ENCODE measurements at places on chromosomes 5 and 9.
A peak's percentile ranks its signal among the peaks of the same experiment; 100 is the strongest.

GRCh38 chr5:160537116-160537515 is 115.5 kb downstream of the PTTG1 start:
- no peak for DNase-seq

- no peak for DNase-seq
Observed at GRCh38 chr9:94945197-94946144, 219.0 kb downstream of the AOPEP start.

- no peak for DNase-seq
Observed at GRCh38 chr5:178577944-178578343, 12.2 kb downstream of the COL23A1 start.

DNA sequence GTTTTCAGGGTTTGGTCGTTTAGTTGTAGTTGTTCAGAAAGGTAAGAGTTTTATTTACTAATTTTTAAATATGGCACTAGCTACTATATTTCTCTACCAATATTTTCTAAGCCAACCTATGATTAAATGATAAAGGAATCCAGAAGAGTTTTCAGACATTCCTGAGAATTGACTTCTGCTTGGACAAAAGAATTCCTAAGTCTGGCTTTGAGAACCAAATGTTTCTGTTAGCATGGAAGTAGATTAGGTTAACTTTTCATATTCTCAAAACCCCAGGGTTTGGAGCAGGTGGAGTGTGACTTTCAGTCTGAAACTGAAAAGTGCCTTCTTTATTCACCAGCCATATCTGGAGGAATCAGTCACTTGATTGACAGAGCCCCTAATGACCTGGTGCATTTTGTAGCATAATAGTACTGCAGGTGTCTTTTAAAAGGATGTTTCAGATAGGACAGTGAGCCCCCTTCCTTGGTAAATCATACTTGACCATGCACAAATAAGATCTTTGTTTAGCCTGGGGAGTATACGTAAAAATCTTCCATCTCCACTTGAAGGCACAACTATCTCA is 457.0 kb upstream of the ZNF462 start:
- no peak for DNase-seq

DNA sequence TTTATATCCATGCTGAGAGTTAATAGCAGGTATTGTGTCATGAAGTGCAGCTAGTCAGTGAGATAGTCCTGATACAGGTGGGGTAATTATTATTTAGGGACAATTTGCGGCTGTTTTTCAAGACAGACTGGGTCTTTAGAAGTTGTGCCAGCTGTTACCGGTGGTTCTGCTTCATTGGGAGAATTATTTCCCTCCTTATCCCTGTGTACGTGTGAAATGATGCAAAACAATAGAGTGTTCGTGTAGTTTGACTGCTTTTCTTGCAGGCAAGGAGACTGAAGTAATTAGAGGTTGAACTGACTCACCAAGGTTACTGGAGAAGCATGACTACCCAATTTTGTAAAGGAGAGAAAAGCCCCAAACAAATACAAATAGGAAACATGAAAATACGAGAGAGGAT is 101.7 kb downstream of the ARRDC3 start:
- DNase-seq = peak; percentile 73

DNA sequence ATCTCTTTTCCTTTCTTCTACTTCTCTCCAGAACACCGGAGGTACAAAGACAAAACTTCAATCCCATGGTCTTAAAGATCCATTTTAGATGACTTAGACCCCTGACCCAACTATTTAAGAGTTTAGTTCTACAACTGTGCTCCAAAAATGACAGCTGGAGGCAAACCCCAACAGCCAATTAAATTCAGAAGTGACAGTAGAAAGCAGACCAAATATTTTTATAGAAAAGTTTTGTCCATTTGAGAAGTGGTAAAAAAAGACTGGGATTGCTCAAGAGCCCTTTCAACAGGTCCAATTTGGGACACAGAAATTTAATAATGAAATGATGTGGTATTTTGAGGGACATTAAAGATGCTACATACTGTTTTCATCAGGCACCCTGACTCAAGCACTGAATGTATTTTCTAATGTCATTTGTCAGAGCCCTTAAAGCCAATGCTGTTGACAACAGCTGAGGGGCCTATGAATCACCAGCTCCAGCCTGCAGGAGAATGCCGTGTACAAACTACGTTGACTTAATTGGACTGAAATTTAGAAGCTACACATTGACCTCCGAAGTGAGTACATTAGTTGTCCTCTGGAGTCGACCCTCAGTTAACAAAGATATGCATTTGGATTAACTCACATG is 147.5 kb upstream of the PIK3R1 start:
- DNase-seq = no peak

GRCh38 chr5:80220245-80220897 is 35.5 kb downstream of the SERINC5 start:
- DNase-seq = no peak

DNA sequence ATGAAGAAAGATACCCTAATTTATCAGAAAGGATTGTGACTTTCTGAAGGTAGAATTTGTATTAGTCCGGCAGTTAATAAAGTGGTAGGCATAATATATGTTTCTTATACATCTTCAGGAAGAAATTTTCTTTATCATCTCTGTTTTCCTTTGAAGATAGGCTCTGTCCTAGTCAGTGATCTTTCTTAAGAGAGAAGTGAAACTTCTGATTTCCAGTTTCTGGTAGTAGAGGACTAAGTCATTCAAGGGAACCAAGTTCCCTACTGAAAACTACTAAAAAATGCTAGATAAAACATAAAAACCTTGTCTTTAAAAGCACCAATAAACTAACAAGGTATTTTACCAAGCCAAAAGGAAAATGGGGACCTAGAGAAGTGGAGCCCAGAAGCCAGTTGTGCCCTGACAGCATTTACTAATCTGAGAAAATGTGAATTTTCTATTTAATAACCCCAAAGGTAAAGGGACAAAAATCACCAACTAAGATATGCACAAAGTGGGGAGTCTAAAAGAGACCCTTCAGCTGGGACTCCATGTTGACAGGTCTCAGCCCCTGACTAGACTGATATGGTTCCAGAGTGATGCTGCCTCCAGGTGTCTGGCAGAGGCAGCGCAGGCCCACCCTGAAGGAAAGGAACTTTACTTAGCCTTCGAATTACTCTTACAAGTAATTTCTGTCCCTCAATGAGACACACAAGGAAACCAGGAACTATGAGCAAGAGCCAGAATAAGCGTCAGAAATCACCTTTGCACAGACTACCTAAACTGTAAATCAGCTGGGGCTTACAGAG is 72.7 kb downstream of the FAM78A start:
- no peak for DNase-seq

GRCh38 chr5:132418881-132419280 is 49.4 kb downstream of the SLC22A5 start:
- DNase-seq = no peak

DNA sequence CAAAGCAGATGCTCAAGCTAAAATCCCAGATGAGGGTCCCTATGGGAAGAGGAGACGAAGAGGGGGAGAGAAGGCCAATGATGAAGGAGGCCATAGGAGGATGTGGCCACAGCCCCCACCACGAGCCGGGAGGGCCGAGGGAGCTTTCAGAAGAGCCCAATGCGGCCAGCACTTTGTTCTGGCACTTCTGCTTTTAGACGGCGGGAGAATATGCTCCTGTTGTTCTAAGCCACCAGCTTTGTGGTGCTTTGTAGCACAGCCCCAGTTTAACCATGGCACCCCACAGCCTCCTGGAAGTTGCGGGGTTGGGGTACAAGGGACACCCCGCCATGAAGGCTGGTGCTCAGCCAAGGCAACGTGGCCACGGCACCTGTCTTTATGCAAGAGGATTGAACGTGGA is 33.4 kb downstream of the LPCAT1 start:
- DNase-seq = no peak

DNA sequence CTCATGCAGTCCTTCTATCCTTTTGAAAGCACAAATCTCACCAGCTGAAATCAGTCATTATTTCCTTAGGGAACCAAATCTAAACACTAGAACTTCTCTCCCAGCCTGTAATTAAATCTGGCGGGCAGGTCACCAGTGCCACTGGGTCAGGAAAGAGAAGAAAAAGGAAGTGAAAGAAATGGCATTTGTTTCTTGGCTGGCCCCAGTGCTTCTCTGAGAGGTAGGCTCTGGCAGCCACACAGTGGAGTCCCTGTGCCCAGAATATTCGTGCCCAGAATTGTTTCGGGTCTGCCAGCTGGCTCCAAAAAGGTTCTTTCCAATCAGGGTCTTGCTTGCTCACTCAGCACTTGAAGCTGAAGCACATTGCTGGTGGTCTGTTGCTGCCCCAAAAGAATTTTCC is 133.9 kb upstream of the MTAP start:
- no peak for DNase-seq
